Calu3 (cell line): ENCODE measurements at places on chromosomes 5 and 9. TPM values are rescaled to one million over a fixed set of nuclear protein-coding genes. Genes with fewer than 3 reads are reported as not detected.
A peak's percentile ranks its signal among the peaks of the same experiment; 100 is the strongest.

GRCh38 chr5:137612576-137612975 is 113.5 kb upstream of the SPOCK1 start:
- DNase-seq: no peak

- DNase-seq: no peak
These were observed 16.6 kb downstream of the SV2C start for GRCh38 chr5:76099756-76100155.

SMIM15 gene
- 89.6 and 100 TPM in 2 replicates for total RNA-seq

GRCh38 chr9:111874500-111874899 is 22.1 kb upstream of the UGCG start:
- no peak for DNase-seq

AQP7 gene
- total RNA-seq: 0.35 and 1.2 TPM in 2 replicates

- DNase-seq: no peak
These were observed 20.0 kb downstream of the GPBP1 start for GRCh38 chr5:57193757-57194413.

- no peak for DNase-seq
These were observed 40.0 kb downstream of the KCTD16 start for GRCh38 chr5:144210655-144211054.

GRCh38 chr5:42923710-42924109 is 112.0 kb upstream of the SELENOP start:
- no peak for DNase-seq

FOXD4L6 gene
- total RNA-seq: 0.28 TPM in 1 of 2 replicates, not detected in the other

DNA sequence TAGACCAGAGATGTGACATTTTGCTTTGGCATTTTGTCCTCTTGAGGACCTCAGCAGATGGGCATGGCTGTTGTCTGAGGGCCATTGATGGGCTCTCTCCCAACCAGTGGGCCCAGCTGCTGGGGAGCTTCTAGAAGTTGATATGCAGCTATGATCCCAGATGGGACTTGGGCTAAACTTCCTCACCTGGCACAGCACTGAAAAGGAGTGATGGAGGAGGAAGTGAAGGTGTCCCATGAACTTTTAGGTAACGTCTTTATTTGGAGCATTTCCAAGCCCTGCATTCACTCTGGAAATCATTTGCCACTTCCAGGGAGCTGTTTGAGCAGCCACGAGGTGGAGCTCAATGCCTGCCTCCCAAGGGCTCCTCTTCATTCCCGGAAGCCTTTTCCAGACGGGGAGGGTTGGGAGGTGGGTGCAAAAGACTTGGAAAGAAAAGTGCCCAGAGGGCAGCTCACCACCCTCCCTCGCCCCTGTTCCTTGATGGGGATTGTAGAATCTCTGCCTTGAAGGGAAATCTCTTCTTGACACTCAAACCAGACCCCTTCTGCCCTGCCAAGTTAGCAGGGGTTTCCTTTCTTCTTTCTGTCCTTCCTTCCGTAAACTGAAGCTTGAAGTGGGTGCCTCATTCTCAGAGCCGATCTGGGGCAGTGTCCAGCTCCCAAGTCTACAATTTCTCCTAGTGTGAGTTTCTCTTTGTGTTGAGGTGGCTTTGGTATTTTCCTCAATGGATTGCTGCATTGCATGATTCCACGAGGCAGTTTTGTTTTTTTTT is 18.1 kb upstream of the NEUROG1 start:
- DNase-seq: peak; percentile 73

ELOVL7 gene
- 40.5 and 42.7 TPM in 2 replicates for total RNA-seq
